ENCODE measurements at places on chromosomes 7 and 10. TPM values are rescaled to one million over a fixed set of nuclear protein-coding genes. Genes with fewer than 3 reads are reported as not detected.

- DNase-seq = no peak
Measured at GRCh38 chr7:7417851-7418250, 117.8 kb downstream of the COL28A1 start.

DNA sequence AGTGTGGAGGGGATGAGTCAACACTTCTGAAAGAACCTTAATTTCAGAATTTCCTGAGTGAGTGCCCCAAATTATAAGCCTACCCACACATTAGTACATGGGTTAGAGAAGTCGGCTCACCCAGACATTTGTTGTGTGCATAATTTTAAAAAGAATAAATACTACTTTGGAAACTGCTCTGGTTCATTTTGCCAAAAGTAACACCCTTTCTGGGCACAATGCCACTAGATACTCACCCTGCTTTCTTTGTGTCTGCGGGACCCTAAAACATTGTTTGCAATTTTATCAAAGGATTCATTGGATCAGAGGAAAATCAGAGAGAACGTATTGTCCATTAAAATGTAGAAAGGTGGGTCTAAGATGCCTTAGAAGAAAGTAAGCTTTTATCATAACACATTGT lies 245.5 kb upstream of the NRP1 start:
- DNase-seq = no peak

- DNase-seq = no peak
Measured at GRCh38 chr10:22629852-22630233, 84.5 kb downstream of the PIP4K2A start.

DNA sequence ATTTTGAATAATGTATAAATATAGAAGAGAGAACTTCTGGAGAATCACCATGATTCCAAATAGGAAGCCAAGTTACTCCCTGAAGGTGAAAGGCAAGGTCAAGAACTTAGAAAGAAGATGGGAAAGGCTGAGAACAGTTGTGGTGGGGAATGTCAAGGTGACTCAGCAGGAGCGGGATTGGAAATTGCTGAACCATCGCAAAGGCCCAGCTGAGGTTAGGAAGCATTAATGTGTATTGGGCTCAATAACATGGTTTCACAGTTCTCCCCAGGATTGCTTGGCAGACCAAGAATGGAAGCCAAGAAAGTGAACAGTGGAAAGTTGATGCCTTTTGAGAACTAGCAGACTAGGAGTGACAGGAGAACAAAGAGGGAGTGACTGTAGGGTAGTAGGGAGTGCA lies 133.3 kb downstream of the VTI1A start:
- no peak for DNase-seq

DNA sequence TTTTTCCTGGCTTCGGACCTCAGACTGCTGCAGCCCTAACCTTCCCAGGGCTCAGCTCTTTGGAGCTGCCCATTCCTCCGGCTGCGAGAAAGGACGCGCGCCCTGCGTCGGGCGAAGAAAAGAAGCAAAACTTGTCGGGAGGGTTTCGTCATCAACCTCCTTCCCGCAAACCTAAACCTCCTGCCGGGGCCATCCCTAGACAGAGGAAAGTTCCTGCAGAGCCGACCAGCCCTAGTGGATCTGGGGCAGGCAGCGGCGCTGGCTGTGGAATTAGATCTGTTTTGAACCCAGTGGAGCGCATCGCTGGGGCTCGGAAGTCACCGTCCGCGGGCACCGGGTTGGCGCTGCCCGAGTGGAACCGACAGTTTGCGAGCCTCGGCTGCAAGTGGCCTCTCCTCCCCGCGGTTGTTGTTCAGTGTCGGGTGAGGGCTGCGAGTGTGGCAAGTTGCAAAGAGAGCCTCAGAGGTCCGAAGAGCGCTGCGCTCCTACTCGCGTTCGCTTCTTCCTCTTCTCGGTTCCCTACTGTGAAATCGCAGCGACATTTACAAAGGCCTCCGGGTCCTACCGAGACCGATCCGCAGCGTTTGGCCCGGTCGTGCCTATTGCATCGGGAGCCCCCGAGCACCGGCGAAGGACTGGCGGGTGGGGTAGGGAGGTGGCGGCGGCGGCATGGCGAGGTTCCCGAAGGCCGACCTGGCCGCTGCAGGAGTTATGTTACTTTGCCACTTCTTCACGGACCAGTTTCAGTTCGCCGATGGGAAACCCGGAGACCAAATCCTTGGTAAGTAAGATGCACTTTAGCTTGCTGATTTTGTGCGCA lies at the start of gene PLXDC2:
Gene PLXDC2, plus strand, starts transcription at position 22 of the 820 bp plus-strand sequence.
- DNase-seq = peak; percentile 87

Gene EEF1AKMT2
- total RNA-seq = 18.0 TPM

Gene GTPBP4
- total RNA-seq = 37.1 TPM

Gene MUC12
- total RNA-seq = 3.8 TPM

GRCh38 chr7:85750454-85750949 lies 563.6 kb upstream of the SEMA3D start:
- peak; percentile 39 for DNase-seq

Gene HOXA3
- 21.2 TPM for total RNA-seq

DNA sequence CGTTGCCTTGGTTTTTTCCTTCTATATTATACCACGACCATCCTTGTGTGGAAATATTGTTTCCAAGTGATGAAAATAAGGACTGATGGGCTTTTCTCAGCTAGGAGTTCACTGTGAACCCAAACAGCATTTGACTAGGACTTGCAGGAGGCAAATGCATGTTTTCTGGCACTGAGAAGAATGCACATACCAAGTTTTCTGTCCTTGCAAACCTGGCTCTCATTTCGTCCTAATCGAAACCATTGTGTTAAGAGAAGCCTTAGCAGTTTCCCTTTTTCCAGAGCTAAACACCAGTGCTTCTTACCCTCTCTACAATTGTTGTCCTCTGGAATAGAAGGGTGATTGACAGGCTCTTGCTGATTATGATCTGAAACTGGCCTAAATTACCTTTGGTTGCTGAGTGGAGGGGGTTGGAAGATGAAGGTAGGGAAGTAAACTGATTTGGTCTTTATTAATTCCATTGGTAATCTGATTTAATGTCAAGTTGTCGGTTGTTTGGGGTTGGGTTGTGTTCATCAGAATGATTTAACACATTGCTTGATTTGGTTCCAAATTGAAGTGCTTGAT lies 33.1 kb upstream of the ELMO1 start:
- no peak for DNase-seq

Gene NMT2
- total RNA-seq = 19.8 TPM

Gene MICALL2
- total RNA-seq = 53.4 TPM
